GM23338 (cell line): ENCODE measurements at places on chromosomes 6 and 20. TPM values are rescaled to one million over a fixed set of nuclear protein-coding genes. Genes with fewer than 3 reads are reported as not detected.

The SHLD1 gene
- total RNA-seq = 1.4 and 5.2 TPM in 2 replicates

DNA sequence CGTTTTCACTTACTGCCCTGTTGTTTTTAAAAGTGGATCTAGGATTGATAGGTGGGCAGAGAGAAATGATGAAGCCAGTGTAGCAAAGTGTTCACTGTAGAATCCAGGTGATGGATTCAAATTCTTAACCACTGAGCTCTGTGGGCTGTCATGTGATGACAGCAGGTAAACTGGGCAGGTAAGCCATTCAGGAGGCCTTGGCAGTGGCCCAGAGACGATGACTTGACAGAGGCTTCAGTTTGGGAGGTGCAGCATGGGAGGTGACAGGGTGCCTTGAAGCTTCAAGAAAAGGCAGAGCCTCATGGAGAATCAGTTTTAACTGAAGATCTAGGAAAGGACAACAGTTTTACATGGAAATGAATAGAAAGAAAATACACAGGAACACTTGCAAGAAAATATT, 2.0 kb downstream of the NAA20 start:
- DNase-seq = no peak

DNA sequence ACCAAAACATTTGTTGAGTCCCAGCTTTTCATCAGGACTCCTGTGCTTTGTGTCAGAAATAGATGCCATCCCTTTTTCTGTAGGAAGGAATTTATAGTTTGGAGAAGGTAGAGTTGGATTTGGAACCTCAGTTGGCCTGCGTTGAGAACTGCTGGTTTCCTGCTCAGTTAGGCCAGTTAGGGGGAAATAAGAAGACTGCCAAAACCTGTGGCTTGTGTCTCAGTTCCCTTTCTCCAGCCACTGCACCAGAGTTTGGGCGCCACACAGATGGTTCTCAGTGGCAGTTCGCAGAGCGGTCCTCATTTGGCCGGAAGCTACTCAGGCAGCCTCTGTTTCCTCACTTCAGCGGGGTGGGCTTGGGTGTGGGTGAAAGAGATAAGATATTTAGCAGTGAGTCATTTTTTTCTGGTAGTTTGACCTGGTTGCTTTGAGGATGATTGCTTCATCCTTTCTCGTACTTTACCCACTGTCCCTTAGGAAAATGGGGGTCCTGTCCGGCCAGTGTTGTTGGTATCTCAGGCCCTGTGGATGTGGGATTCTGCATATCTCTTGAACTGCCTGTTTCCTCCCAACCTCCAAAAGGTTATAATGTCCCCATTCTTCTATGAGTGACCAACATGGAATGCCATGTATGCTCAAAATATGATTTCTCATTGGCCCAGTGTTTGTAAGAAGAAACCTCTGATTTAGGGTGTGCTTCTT, 53.7 kb downstream of the JARID2 start:
- DNase-seq = no peak

GRCh38 chr6:16331384-16332174, 93.2 kb downstream of the GMPR start:
- DNase-seq = peak; percentile 85

DNA sequence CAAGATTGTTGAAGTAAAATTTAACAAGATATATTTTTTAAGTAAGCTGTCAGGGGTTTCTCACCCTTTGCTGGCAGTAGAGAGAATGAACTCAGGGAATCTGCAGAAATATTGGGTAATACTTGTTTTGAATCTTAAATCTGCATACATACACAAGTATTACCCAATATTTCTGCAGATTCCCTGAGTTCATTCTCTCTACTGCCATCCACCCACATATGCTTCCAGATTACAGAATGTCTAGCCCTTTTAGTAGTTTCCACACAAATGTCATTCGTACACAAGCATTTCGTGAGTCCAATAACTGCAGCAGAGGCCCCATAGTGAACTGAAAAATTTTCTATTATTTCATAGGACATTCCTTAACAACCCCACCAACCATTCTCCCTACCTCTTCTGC, 69.6 kb upstream of the TNFRSF21 start:
- DNase-seq = no peak

GRCh38 chr6:35082046-35082732, 59.0 kb downstream of the TCP11 start:
- no peak for DNase-seq

The OR2H2 gene
- total RNA-seq = not detected in 2 replicates

- DNase-seq = peak; percentile 34
Measured at GRCh38 chr6:125753218-125753936, 3.9 kb downstream of the HEY2 start.

- DNase-seq = no peak
Measured at GRCh38 chr20:58645412-58645968, 5.6 kb upstream of the STX16 start.

- DNase-seq = no peak
Measured at GRCh38 chr6:3135668-3136291, 17.3 kb downstream of the BPHL start.

The BNIP5 gene
- total RNA-seq = not detected in 2 replicates

The KIAA1755 gene
- total RNA-seq = 0.12 and 0.28 TPM in 2 replicates

The SFTA2 gene
- total RNA-seq = not detected in 2 replicates

The PHACTR1 gene
- 11.7 and 19.3 TPM in 2 replicates for total RNA-seq

DNA sequence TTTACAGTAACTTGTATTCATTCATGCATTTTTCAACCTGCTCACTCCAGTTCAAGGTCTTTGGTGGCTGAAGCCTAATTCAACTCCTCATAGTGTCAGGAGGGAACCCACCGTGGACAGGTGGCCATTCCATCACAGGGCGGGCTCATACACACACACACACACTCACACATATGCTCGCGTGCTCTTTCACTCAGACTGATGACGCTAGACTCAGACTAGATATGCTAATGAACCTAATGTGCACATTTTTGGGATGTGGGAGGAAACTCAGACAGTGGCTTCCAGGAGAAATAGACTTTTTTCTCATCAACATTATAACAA, 56.7 kb downstream of the TRIM27 start:
- no peak for DNase-seq

DNA sequence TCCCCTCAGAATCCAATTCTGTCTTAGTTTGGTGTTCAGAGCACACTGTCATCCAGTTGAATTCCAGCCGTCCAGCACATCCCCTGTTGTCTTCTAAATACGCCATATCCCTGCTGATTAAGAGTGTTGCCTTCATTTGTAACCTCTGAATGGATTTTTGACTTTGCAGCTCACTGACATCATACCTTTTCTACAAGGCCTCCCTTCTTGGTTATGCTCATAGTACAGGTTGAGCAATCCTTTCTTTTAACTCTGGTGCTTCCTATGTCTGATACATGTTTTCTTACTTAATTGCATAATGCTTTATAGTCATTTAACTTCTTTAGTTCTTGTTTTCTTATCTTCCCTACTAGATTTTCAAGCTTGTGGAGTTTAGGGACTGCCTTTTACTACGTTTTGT, 36.4 kb downstream of the XRN2 start:
- no peak for DNase-seq

The BPIFB4 gene
- not detected in 2 replicates for total RNA-seq

The SIRPA gene
- total RNA-seq = 2.9 and 4.2 TPM in 2 replicates

DNA sequence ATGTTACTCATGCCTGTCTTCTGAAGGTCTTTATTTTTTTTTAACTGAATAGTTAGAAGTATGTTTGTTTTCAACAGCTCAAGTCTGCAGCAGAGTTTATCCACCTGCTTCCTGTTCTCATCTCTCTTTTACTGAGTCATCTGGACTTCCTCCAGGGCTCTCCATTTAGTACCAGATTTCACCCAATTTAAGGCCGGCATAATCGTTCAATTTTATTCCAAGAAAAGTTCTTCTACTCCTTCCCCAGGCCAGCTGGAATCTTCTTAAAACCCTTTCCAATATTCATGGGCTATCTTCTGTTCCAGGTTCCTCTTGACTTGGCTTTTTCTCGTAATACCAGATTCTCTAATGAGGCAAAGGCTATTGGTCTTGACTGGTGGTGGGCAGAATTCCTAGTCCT, 79.0 kb upstream of the LAMA2 start:
- DNase-seq = no peak

The SLC32A1 gene
- 0.08 and 0.87 TPM in 2 replicates for total RNA-seq

The JARID2 gene
- total RNA-seq = 177 and 196 TPM in 2 replicates

The FAM8A1 gene
- total RNA-seq = 12.1 and 15.6 TPM in 2 replicates

GRCh38 chr6:11876934-11877433, 98.4 kb upstream of the ADTRP start:
- DNase-seq = no peak

DNA sequence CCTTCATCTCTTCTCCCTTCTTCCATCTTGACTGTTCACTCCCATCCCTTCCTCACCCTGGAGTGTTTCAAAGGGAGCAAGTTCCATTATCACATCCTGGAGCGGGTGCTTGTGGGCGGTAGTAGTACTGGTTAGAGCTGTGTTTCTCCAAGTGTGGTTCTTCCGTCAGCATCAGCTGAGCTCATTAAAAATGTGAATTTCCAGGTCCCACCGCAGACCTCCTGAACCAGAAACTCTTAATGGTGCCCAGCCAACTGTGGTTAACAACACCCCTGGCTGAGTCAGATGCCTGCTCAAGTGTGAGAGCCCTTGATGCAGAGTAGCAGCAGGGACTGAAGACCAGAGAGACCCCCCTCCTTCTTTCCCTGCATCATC, 24.4 kb downstream of the ANGPT4 start:
- no peak for DNase-seq

GRCh38 chr6:5191222-5191621, 69.5 kb downstream of the LYRM4 start:
- DNase-seq = no peak
